T1000 (cell line): ENCODE measurements at places on chromosomes 11 and 22.

- DNase-seq = no peak
Observed at GRCh38 chr11:2311353-2312133, 9.7 kb downstream of the TSPAN32 start.

GRCh38 chr11:76282811-76283595, 76.7 kb upstream of the WNT11 start:
- no peak for DNase-seq

GRCh38 chr11:45922425-45923082, at the start of gene LARGE2:
Gene LARGE2 (plus strand): TSS chr11:45922656. CDS start chr11:45922883, 227 bp downstream.
- DNase-seq = no peak

- no peak for DNase-seq
Observed at GRCh38 chr11:105609341-105609781, 512 bp upstream of the GRIA4 start.

DNA sequence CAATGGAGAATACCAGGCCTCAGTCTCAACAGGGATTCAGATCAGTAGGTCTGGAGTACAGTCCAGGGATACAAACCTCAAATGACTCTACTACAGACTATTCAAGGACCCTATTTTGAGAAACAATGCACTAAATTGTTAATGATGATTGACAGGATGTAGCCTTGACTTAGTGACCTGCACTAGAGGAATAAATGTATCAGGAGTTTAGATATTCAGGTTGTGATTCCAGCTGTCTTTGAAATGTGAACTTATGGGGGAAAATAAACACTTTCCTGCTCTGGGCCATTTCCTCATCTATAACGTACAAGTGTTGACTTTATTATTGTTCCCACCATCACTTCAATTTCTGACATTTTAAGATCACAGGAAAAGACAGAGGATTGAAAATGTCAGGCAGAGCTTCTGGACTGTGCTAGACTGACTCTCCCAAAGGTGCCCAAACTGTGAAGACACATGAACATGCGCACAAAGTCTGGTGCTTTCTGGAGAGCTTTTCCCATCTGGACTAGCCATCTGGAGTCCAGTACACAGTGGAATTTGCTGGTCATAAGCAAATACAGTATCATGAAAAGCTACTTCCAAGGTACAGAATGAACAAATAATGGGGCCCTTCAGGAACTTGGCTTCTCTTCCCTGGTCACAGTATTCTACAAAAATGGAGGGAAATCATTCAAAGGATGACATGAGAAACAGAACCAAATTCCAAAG, 110.4 kb downstream of the USP35 start:
- DNase-seq = no peak

- DNase-seq = no peak
Observed at GRCh38 chr22:29116397-29117123, 43.7 kb downstream of the KREMEN1 start.
